ENCODE measurements at places on chromosomes 1 and 21.
A peak's percentile ranks its signal among the peaks of the same experiment; 100 is the strongest.

DNA sequence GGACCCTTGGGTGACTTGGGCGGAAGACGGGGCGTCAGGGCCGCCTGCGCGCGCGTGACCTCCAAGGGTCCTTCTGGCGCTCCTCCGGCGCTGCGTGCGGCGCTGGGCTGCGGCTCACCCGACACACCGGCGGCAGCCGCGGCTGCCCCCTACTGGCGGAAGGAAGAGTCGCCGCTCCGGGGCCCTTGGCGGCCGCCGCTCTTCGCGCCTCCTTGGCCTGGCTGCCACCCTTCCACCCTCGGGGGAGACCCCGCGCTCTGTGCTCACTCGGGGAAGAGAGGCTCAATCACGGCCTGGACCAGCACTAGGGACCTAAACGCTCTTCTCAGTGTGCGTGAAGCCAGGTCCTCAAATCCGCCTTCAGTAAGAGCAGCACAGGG is 89.7 kb downstream of the DMRTA2 start:
- peak overlapping the region; percentile 37 for H3K4me3 ChIP-seq
- peak; percentile 3 for DNase-seq
- no peaks in the 10 kb centered on the region for H3K36me3 ChIP-seq

DNA sequence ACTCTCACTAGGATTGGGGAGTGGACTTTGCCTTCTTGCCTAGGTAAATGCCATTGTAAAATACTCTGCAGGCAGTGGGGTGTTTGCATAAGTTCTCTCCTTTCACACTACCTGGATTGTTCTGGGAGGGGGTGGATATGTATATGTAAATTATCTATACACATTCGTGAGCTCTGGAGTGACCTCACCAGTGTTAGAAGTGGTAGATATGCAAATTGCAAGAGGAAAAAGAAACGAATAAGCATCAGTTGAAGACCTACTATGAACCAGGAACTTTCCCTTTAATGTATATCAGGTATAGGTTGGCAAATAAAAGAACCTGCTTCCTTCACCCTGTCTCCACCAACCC is 1.5 kb upstream of the ARHGEF11 start:
- DNase-seq, result no peak
- H3K4me1 ChIP-seq, result peaks cover 10% of the 10 kb centered on the region
- H3K27me3 ChIP-seq, result peaks cover 12% of the 10 kb centered on the region
- H3K4me3 ChIP-seq, result no peak overlapping the region
- no peak overlapping the region for H3K27ac ChIP-seq

DNA sequence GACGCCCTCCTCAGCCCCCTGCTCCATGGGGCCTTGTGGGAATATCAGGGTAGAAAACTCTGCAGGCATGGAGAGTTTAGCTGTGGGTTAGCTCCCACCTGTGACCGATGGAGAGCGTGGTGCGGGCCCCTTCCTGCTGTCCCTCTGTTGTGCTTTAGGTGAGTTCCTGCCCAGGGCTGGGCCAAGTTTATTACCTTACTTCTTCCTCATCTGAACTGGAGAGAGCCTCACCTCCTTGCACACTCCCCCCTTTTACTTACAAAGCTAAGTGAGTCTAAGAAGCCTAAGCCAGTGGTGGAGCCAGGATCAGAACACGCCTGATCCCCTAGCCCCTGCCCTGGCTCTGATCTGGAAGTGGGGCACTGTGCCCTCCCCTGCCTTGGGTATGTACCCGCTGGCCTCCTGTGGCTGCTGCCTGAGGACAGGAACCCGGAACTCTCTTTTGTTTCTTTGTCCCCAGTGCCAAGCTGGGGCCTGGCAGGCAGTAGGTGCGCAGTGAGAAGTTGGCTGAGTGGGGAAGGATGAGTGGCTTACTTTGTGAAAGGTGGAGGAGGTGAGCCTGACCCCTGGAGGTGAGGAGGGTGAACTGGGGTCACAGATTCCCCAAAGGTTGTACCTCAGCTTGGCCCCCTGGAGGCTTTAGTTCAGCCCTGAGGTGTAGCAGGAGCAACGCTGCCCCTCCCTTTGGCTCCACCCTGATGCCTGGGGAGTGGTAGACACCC is 32.9 kb downstream of the ARHGEF10L start:
- H3K4me1 ChIP-seq, result peaks cover 16% of the 10 kb centered on the region
- no peak for DNase-seq
- H3K27me3 ChIP-seq, result no peaks in the 10 kb centered on the region
- no peak overlapping the region for H3K27ac ChIP-seq

GRCh38 chr1:110677526-110677925 is 2.8 kb upstream of the KCNA3 start:
- no peak overlapping the region for H3K4me3 ChIP-seq
- no peak overlapping the region for H3K27ac ChIP-seq
- H3K27me3 ChIP-seq, result peaks cover 20% of the 10 kb centered on the region
- DNase-seq, result no peak
- H3K36me3 ChIP-seq, result no peaks in the 10 kb centered on the region

GRCh38 chr1:108072776-108073175 is 107.8 kb upstream of the VAV3 start:
- no peaks in the 10 kb centered on the region for H3K4me1 ChIP-seq
- H3K27ac ChIP-seq, result no peak overlapping the region
- no peak for DNase-seq
- H3K4me3 ChIP-seq, result no peak overlapping the region
- no peaks in the 10 kb centered on the region for H3K36me3 ChIP-seq

- H3K4me3 ChIP-seq, result no peak overlapping the region
- no peaks in the 10 kb centered on the region for H3K4me1 ChIP-seq
These were observed 61.1 kb downstream of the FHAD1 start for GRCh38 chr1:15308135-15308534.

DNA sequence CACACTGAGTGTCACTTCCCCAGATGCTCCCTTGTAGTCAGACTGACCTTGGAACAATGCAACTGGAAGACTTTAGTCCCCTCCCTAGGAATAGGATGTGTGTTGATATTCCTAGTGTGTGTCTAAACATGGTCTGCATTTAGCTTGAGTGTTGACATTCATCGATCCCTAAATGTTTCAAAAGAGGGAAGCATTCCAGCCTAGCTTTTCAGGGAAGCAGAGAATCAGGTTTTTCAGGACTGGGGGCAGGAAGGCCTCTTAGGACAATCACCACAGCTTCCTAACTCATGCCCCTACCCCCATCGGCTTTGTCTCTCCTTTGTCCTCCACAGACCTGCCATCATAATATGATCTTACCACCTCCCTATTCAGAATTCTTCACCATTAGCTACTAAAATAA is 43.4 kb downstream of the NMNAT2 start:
- peaks cover 32% of the 10 kb centered on the region for H3K27me3 ChIP-seq
- H3K27ac ChIP-seq, result no peak overlapping the region
- DNase-seq, result no peak

DNA sequence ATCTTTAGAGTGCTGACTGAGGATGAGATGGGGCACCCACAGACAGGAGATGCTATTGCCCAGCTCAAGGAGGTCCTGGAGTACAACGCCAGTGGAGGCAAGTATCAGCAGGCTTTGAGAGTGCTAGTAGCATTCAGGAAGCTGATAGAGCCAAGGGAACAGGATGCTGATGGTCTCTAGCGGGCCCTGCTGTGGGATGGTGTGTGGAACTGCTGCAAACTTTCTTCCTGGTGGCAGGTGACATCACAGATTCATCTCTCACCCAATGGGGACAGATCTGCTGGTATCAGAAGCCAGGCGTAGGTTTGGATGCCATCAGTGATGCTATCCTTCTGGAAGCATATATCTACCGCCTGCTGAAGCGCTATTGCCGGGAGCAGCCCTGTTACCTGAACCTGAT is 609.8 kb upstream of the NCAM2 start:
- no peak overlapping the region for H3K4me3 ChIP-seq
- no peaks in the 10 kb centered on the region for H3K4me1 ChIP-seq
- no peaks in the 10 kb centered on the region for H3K36me3 ChIP-seq
- no peaks in the 10 kb centered on the region for H3K27me3 ChIP-seq
- H3K27ac ChIP-seq, result no peak overlapping the region

DNA sequence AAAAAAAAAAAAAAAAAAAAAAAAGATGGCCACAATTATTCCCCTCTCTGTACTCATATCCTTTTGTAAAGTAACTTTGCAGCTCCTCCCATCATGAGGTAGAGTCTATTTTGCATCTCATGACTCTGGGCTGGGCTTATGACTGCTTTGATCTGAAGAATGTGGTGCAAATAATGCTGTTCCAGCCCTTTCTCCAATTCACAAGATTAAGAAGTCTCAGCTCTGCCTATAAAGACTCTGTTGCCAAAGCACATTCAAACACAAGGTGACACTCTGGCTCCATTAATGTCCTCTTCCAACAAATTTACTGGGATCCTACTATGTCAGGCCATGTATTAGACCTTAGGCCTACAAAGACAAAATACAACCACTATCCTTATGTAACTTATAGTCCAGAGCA is 64.8 kb upstream of the PTCH2 start:
- H3K36me3 ChIP-seq, result no peaks in the 10 kb centered on the region
- peaks cover 2% of the 10 kb centered on the region for H3K4me1 ChIP-seq
- no peaks in the 10 kb centered on the region for H3K27me3 ChIP-seq
- H3K27ac ChIP-seq, result no peak overlapping the region
- H3K4me3 ChIP-seq, result no peak overlapping the region
- no peak for DNase-seq

GRCh38 chr1:6263716-6264115 is 2.8 kb upstream of the GPR153 start:
- no peak overlapping the region for H3K27ac ChIP-seq
- DNase-seq, result no peak
- H3K36me3 ChIP-seq, result no peaks in the 10 kb centered on the region

DNA sequence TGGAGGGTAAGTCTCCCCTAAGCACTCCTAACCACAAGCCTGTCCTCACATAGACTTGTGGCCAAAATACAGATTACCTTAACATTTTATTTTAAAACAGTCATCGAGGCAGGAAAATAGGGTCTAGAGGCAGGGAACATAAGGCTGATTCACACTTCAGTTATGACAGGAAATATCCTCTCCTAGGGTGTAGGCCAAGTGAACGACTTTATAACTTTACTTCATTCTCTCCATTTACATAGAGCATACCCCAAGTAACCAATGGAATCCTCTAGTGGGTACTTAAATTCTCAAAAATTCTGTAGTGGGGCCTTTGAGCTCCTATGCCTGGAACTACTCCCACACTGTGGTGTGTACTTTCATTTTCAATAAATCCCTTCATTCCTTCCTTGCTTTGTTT is 113.0 kb downstream of the WDR3 start:
- no peak overlapping the region for H3K4me3 ChIP-seq
- DNase-seq, result peak; percentile 0
- H3K4me1 ChIP-seq, result no peaks in the 10 kb centered on the region
- no peak overlapping the region for H3K27ac ChIP-seq
- H3K36me3 ChIP-seq, result no peaks in the 10 kb centered on the region
- H3K27me3 ChIP-seq, result no peaks in the 10 kb centered on the region

DNA sequence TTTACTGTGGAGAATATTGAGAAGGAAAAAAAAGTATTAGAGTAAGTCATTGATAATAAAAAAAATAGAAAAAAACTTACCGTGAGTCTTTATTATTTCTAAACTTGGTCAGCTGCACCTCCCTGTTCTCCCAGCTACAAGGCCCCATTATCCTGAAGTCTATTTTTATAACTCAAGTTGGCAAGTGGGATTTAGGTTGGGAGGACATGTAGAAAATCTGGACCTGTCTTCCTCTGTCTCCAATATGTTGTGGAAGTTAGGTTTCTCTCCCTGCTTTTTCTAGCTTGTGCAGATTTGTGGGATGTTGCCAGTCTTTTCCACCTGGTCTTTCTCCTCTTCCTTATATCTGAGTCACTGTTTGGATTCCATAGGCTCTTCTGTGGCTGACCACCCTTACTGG is 361.4 kb downstream of the HLX start:
- H3K4me3 ChIP-seq, result no peak overlapping the region
- H3K4me1 ChIP-seq, result no peaks in the 10 kb centered on the region
- no peak overlapping the region for H3K27ac ChIP-seq
- no peak for DNase-seq
- H3K27me3 ChIP-seq, result no peaks in the 10 kb centered on the region

- no peak overlapping the region for H3K4me3 ChIP-seq
- no peak overlapping the region for H3K27ac ChIP-seq
- H3K36me3 ChIP-seq, result peaks cover 8% of the 10 kb centered on the region
These were observed 104.6 kb upstream of the LBR start for GRCh38 chr1:225532240-225532944.

- no peaks in the 10 kb centered on the region for H3K4me1 ChIP-seq
- no peak overlapping the region for H3K4me3 ChIP-seq
- H3K27me3 ChIP-seq, result no peaks in the 10 kb centered on the region
- H3K36me3 ChIP-seq, result peaks cover 58% of the 10 kb centered on the region
- DNase-seq, result no peak
These were observed 43.0 kb downstream of the SLC19A1 start for GRCh38 chr21:45499201-45499750.

GRCh38 chr1:12485231-12486058 is 132.6 kb downstream of the DHRS3 start:
- H3K27ac ChIP-seq, result peak overlapping the region; percentile 46
- H3K4me1 ChIP-seq, result peaks cover 30% of the 10 kb centered on the region
- peak; percentile 23 for DNase-seq
- H3K36me3 ChIP-seq, result 0 out of 2 replicates have a peak, but pooled peaks cover 1% of the 10 kb centered on the region

- DNase-seq, result no peak
- H3K27ac ChIP-seq, result no peak overlapping the region
- no peaks in the 10 kb centered on the region for H3K27me3 ChIP-seq
- no peaks in the 10 kb centered on the region for H3K4me1 ChIP-seq
- H3K36me3 ChIP-seq, result no peaks in the 10 kb centered on the region
- no peak overlapping the region for H3K4me3 ChIP-seq
These were observed 79.7 kb downstream of the ZNF648 start for GRCh38 chr1:181981821-181982220.

DNA sequence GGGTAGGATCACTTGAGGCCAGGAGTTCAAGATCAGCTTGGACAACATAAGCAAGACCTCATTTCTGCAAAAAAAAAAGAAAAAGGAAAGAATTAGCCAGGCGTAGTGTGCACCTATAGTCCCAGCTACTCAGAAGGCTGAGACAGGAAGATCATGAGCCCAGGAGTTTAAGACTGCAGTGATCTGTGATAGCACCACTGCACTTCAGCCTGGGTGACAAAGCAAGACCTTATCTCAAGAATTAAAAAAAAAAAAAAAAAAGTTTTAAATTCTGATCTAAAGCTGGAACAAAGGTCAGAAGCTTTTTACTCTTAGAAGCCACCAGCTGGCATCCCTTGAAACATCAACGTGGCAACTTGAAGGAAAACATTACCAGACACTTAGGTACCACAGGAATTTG is 45.3 kb downstream of the HENMT1 start:
- no peak overlapping the region for H3K4me3 ChIP-seq
- H3K36me3 ChIP-seq, result 0 out of 2 replicates have a peak, but pooled peaks cover 1% of the 10 kb centered on the region
- H3K27ac ChIP-seq, result no peak overlapping the region
- no peaks in the 10 kb centered on the region for H3K4me1 ChIP-seq
- no peak for DNase-seq
- no peaks in the 10 kb centered on the region for H3K27me3 ChIP-seq

DNA sequence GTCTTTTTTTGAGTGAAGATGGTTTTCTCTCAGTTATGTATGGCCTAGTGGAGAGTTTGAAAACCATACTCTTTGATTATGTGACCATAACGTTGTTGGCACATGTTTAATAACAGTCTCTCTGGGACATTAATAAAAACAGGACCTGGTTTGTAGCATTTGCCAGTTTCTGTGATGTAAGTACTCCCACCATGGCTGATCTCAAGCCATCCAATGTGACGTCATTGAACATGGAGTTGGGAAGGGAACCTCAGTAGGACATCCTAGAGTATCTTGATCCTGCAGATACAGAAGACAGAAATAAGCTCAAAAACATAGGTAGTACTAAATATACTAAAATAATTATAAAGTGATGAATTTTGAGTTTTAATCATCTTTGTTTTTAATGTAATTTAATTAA is 107.0 kb downstream of the ACTL8 start:
- no peaks in the 10 kb centered on the region for H3K27me3 ChIP-seq
- H3K4me3 ChIP-seq, result no peak overlapping the region
- H3K4me1 ChIP-seq, result peaks cover 15% of the 10 kb centered on the region
- H3K27ac ChIP-seq, result no peak overlapping the region
- no peaks in the 10 kb centered on the region for H3K36me3 ChIP-seq

GRCh38 chr1:248822148-248823032 is 3.3 kb downstream of the SH3BP5L start:
- no peak for DNase-seq
- peaks cover 24% of the 10 kb centered on the region for H3K4me1 ChIP-seq
- H3K27ac ChIP-seq, result no peak overlapping the region

All from IMR-90 (cell line).